ENCODE measurements at places on chromosomes 5 and 9.
A peak's percentile ranks its signal among the peaks of the same experiment; 100 is the strongest.

DNA sequence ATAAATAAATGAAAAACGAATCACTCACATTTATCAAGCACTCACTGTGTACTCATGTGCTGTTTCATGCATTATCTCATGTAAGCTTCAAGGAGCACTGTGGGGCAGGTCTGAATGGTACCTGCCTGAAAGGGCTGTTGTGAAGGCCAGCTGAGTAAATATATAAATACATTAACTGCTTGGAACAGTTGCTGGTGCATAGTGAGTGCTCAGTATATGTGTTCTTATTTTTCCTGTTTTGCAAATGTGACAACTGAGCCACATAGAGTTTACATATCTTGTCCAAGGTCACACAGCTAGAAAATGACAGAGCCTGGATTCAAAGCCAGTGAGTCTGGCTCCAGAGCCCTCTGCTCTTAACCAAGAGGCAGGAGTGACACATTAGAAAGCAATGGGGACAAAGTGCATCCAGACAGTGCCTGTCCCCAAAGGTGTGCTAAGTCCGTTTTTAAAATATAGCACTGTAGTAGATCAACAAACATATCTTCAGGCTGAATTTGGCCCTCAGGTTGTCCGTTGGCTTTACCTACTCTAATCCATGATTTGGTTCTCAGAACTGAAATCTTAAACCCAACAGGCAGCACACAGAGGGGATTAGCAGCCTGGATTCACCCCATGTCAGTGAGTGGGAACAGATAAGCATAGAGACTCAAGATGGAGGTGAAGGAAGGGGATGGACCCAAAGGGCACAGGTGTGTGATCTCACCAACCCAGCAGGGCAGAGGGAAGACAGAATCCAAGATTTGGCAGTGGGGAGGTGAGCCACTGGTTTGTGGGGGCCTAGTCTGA, 70.8 kb downstream of the WWC1 start:
- no peak for DNase-seq

DNA sequence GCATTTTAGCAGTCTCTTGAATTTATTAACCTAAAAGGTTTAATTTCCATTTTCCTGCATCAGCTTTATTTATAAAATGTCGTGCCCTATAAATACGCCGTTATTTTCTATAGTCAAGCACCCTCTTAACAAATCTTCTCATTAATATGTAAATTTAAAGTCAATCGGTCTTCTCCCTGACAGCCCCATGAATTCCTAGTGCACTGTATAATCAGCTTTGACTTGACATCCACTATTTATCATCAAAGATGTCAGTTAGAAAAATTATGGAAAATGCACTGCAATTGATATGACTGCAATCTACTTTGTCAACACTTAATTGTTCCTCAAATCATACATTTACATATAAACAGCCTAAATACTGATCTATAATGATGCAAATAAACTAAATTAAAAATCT, 83.4 kb downstream of the AP3B1 start:
- no peak for DNase-seq

DNA sequence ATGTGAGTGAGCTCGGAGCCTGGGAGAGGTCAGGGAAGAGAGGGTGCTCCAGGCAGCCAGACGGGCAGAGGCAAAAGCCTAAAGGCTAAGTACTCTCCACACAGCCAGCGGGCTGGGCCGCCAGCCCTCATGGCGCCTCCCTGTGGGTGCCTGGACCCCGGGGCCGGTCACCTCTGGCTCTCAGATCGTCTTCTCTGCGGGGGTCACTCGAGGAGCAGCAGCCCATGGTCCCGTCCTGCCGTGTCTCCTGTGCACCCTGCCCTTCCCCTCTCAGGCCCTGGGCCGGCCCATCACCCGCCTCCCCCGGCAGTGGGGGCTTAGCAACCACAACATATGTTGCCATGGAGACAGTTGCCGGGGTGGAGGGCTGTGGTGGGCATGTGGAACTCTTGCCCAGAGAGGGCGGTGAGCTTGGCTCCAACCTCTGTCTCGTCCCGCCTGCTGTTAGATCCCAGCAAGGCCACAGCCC, 4.2 kb downstream of the AK1 start:
- no peak for DNase-seq

GRCh38 chr5:72018143-72018803, 89.0 kb upstream of the MAP1B start:
- DNase-seq = peak; percentile 53

DNA sequence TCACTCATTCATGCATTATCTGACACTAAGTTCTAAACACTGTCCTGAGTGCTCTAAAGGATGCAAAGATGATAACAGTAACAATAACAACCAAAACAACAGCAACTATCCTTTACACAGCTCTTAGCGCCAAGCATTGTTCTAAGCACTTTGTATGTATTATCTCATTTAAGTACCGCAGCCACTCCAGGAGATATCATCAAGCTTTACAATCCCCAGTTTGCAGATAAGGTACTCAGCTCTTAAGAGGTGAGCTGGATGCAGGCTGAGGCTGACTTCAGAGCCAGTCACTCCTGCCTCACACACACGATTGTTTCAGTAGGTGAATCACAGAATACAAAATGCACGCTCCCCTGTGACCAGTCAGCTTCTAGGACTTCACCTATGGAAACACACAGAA, 141.8 kb downstream of the PAX5 start:
- DNase-seq = no peak

DNA sequence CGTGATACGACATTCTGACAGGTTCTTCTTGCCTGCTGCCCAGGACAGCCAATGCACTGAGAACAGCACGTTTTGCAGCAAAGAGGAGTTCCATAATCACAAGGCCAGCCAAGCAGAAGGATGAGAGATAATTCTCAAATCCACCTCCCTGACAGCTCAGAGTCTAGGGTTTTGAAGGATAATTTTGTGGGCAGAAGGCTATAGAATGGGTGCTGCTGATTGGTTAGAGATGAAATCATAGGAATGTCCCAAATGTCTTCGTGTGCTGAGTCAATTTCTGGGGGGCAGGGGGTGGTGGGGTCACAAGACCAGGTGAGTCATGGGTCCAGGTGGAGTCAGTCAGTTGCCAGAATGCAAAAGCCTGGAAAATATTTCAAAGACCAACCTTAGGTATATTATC, 175.5 kb upstream of the SLC30A5 start:
- DNase-seq = no peak

DNA sequence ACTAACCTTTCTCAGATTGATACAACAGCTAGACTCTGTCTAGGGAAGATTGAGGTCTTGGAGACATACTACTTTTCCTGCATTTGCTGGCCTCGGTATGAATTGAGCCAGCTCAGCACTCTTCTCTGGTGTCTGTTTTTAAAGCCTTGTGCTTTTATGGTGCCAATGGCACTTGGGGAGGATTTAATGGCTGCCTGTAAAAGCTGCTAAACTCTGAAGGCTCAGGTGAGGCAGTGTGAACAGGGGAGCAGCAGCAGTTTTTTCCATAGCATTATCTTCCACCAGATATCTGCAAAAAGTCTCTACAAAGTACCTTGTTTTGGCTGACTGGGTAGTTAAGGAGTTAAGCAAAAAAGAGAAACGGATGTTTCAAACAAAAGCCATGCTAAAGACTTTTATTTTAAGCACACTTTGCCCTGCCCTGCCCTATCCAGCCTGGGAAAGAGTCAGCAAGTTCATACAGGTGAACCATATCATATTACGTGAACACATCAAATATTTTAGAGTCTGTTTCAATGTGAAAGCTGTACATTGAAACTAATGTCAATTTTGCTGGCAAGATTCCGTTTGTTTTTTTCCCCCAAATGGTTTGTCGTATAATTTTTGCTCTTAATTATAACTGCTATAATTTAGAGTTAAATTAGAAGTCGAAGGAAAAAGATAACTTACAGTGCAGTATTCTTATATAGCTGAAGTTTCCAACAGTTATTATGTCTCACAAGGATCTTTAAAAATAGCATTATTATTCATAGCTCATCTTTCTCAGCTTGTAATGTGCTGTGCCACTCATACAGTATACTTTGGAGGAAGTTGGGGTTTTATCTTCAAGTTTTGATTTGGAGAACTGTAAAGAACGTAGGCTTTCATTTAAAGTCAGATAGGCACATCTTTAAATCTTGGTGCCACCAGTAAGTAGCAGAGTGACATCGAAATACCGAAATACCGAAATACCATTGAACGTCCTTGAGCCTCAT, 424.1 kb upstream of the CD180 start:
- DNase-seq = no peak

DNA sequence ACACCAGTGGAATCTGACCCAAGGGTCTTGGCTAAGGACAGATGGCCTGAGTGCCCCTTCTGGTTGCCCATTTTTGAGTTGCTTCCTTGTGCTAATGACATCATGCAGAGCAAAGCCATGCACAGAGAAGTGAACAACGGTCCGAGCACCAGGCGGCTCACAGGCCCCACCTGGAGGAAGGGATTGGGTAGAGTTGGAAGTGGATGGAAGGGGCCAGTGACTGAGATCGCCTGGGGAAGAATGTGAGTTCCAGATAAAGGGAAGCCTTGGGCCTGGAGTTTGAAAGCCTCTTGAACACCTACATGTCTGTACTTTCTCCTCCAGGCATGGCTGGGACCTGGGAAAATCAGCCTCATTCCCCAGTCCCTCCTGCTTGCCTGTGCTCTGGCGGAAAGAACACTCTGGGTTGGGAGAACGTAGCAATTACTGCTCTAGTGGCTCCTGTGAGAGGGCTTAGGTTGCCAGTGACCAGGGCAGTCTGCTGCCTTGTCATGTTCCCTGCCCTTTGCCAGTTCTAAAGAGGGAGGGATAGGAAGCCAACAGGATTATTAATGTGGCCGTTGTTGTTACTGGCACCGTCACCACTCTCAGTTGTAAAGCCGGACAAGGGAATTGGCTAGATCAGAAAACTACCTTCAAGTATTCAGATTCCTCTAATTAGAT, 62.5 kb upstream of the PTPN3 start:
- DNase-seq = no peak

- no peak for DNase-seq
These were observed 18.2 kb upstream of the NREP start for GRCh38 chr5:111775224-111775623.

GRCh38 chr5:51082741-51083140, 300.5 kb upstream of the ISL1 start:
- no peak for DNase-seq

GRCh38 chr9:127919253-127919815, 2.5 kb upstream of the ST6GALNAC4 start:
- no peak for DNase-seq

DNA sequence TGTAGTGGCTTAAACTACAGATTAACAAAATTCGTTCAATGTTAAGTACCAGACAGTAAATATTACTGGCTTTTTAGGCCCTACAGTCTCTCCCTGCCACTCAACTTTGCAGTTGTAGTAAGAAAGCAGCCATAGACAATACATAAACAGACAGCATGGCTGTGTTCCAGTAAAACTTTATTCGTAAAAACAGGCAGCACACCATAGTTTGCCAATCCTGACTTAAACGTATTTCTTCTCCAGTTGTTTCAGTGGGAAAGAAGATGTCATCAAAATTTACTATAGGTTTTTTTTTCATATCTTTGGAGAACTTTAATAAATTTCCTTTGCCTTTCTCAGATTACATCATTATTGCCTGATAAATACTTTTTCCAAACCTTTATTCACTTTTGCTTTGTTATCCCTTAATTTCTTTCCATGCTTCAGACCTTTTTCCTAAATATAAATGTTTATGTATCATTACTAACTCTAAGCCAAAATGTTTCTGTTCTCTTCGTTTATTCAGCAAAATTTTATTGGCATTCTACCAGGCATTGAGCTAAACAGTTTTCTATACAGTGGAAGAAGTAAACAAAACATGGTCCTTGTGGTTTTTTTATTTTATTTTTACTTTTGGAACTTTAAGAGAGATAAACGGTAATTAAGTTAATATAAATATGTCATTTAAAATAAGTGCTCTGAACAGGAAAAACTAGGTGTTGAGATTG, 64.5 kb downstream of the SLF1 start:
- DNase-seq = no peak

DNA sequence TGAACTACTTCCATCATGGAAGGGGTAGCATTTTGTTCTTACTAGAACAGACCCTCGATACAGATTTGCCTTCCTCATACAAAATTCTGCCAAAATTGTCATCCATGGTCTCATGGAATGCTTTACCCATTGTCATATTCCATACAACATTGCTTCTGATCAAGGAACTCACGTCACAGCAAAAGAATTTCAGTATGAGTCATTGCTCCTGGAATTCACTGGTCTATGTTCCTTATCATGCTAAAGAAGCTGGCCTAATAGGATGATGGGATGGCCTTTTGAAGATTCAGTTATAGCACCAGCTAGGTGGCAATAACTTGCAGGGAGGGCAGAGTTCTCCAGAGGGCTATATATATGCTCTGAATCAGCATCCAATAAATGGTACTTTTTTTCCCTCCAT, 18.2 kb upstream of the FNIP1 start:
- no peak for DNase-seq

DNA sequence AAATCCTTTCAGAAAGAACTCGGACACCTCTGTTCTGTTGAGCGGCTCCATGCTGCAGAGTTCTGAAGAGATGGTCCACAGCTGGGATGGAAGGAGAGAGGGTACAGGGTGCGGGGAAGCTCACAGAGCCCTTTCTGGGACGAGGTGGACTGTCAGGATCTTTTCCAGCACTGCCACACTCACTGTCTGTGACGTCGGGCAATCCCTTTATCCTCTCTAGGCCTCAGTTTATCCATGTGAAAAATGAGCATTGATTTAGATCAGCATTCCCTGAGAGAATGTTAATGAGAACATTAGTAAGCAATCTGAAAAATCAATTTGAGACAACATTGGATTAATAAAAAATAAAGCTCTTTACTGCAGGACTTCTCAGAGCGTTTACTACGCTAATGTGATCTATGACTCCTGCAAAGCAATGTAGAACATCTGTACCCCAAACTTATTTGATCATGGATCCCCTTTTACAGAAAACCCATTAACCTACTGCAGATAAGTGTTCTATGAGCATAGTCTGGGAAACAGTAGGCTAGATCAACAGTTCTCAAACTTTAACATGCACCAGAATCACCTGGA, at the start of gene OR13J1:
OR13J1 (minus strand) TSS at position 51 of the 573 bp plus-strand sequence; CDS start at position 51, 0 bp downstream.
- no peak for DNase-seq

- peak; percentile 60 for DNase-seq
These were observed 87.6 kb downstream of the ERP44 start for GRCh38 chr9:100011062-100011681.

DNA sequence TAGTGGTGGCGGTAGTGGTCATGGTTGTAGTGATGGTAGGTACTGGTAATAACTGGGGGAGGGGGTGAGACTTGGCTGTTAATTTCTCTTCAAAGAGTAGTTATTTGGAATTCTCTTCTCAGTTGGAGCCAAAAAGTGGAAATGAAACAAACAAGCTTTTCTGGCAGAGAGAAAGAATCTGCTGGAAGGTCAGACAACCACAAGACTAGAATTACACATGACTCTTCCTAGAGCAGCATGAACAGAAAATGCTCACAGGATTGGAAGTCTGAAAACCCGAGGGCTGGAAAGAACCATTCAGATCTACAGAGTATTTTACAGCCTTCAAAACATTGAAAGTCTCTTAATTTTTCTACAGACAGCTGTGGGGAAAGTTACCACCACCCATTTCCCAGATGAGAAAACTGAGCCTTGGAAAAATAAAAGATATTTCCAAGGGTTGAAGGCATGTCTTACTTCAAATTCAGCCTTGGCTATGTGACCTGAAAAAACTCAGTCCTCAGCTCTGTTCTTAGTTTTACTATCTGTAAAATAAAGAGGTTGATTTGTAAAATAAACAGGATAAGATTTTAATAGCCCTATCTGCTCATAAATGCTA, 42.9 kb upstream of the TRIM32 start:
- DNase-seq = no peak

GRCh38 chr9:92026206-92027002, 76.4 kb upstream of the ROR2 start:
- DNase-seq = no peak

- DNase-seq = no peak
These were observed 160.8 kb downstream of the DNAH5 start for GRCh38 chr5:13783726-13784125.

GRCh38 chr5:173625673-173626504, 9.4 kb upstream of the BOD1 start:
- no peak for DNase-seq

Measured in CD4-positive, alpha-beta T cell treated with Interleukin-12 subunit alpha and Interleukin-12 subunit beta, for 1 hour (primary cell).